ENCODE measurements at places on chromosomes 13 and 19. TPM values are rescaled to one million over a fixed set of nuclear protein-coding genes. Genes with fewer than 3 reads are reported as not detected.
A peak's percentile ranks its signal among the peaks of the same experiment; 100 is the strongest.

- H3K27me3 ChIP-seq = no peaks in the 10 kb centered on the region
- H3K4me1 ChIP-seq = no peaks in the 10 kb centered on the region
- H3K36me3 ChIP-seq = no peaks in the 10 kb centered on the region
Measured at GRCh38 chr19:35542209-35542608, 3.2 kb upstream of the TMEM147 start.

PIBF1 gene
- total RNA-seq = 17.7 TPM

DNA sequence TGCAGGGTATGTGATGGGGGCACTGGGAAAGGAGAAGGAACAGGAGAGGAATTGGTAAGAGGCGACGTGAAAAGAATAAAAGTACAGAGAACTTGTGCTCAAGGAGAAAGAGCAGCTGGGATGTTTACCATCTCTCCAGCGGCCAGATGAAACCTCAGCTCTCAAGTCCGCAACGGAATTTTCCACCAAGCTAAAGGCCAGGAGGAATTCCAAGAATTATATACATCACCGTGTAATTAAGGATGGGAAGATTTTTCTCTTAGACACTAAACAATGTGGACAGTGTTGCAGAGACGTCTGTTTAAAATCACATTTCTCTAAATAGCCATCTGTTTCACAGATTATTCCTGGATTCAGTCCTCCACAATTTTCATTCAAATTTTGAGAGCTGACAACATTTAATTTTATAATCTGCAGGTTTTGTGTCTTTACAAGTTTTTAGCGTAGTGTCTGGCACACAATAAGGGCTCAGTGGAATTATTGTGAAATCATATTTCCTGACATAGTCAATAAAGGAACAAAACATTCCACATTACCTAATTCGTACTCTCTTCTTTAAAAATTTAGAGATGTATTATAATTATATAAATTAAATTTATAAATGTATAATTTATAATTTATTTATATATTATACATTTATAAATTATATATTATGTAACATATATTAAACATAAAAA lies 23.0 kb upstream of the USP29 start:
- DNase-seq = peak; percentile 11
- no peaks in the 10 kb centered on the region for H3K27me3 ChIP-seq
- no peak overlapping the region for H3K4me3 ChIP-seq
- H3K4me1 ChIP-seq = peaks cover 3% of the 10 kb centered on the region
- H3K27ac ChIP-seq = peak overlapping the region; percentile 57
- H3K36me3 ChIP-seq = no peaks in the 10 kb centered on the region

GRCh38 chr19:30402436-30403202 lies 30.4 kb downstream of the ZNF536 start:
- no peaks in the 10 kb centered on the region for H3K27me3 ChIP-seq
- H3K4me3 ChIP-seq = no peak overlapping the region
- no peaks in the 10 kb centered on the region for H3K4me1 ChIP-seq
- H3K27ac ChIP-seq = no peak overlapping the region

DNA sequence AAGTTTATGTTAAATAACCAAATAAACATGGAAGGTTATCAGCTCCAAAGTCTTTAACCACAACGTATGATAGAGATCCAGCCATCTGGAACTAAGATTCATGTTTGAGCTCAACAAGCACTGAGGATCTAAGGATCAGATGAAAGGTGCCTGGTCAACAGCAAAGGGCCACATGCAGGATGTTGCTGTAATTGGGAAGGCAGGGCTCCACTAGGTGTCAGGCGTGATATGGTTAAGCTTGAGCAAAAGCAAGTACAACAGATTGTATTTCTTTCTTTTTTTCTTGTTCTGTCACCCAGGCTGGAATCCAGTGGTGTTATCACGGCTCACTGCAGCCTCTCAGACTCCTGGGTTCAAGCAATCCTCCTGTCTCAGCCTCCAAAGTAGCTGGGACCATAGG lies 12.0 kb downstream of the EBPL start:
- no peak overlapping the region for H3K4me3 ChIP-seq
- H3K27me3 ChIP-seq = no peaks in the 10 kb centered on the region
- H3K27ac ChIP-seq = no peak overlapping the region
- H3K4me1 ChIP-seq = no peaks in the 10 kb centered on the region
- no peak for DNase-seq

ZNF486 gene
- 3.9 TPM for total RNA-seq

DNA sequence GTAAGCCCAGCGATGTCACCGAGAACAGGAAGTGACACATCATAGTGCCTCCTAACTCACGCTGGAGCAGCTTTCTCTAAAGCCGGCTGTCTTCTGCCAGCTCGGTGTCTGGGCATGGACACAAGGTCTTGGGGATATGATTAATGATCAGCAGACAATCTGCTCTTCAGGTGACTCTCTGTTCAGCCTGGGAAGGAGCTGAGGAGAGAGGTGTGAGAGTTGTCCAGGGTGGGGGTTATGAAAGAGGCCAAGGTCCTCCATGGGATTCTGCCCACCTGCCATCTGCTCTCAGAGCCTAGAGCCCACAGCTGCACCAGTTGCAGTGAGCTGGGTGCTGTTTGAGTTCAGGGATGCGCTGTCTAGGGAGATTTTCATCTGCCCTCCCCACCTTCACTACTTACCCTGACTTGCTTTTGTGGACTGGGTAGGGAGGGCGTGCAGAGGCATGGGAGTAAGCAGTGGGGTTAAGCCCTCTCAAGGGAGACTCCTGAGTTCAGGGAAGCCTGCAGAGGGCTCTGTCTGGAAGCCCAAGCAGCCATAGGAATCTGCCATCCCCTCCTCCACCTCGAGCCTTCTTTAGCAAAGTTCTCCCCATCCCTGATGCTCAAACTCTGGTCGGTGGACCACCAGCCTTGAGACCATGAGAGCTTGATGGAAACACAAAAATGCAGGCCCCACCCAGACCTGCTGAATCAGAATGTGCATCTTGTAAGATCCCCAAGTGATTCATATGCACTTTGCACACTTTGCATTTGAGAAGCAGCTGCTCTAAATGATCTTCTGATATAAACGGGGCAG lies 539.7 kb downstream of the RFC3 start:
- no peaks in the 10 kb centered on the region for H3K4me1 ChIP-seq
- no peak overlapping the region for H3K27ac ChIP-seq
- H3K4me3 ChIP-seq = no peak overlapping the region
- H3K27me3 ChIP-seq = no peaks in the 10 kb centered on the region
- no peak for DNase-seq

DNA sequence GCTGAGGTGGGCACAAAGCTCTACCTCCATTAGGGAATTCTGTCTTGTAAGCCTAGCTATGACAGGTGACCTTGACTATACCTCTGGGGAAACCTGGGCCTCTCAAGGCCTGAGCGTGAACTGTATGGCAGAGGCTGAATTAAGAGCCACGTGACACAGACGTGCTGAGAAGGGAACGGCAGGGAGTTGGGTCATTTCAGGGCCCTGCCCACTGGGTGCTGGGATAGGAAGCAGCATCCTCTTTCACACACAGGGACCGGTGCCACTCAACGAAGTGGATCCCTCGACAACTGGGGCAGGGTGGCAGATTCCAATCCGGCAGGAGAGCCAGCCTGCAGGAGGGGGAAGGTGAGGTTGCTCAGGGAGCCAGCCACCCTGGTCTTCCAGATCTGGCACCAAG lies 9.2 kb downstream of the ASF1B start:
- no peaks in the 10 kb centered on the region for H3K27me3 ChIP-seq
- H3K4me1 ChIP-seq = no peaks in the 10 kb centered on the region
- no peak overlapping the region for H3K27ac ChIP-seq
- no peak overlapping the region for H3K4me3 ChIP-seq

DNA sequence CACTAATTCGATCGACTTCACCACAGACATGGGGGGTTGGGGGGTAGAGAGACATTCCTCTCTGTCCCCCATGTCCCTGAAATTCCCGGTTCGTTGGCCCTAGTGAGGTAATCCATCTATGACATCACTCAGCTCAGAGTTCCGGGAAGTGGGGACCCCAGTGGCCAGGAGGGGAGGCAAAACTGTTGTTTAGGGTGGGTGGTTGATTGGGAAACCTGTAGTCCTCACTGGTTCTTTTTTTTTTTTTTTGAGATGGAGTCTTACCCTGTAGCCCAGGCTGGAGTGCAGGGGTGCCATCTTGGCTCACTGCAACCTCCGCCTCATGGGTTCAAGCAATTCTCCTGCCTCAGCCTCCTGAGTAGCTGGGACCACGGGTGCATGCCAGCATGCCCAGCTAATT lies at the start of gene ARRDC5:
TSS of gene ARRDC5 (minus strand) at position 101 of the 400 bp plus-strand sequence. CDS start at position 30, 71 bp downstream.
- H3K27ac ChIP-seq = no peak within 1 kb of the TSS
- no peaks in the 10 kb centered on the region for H3K4me1 ChIP-seq
- no peak for DNase-seq
- H3K36me3 ChIP-seq = no peaks in the 10 kb centered on the region
- H3K4me3 ChIP-seq = no peak within 1 kb of the TSS
- H3K27me3 ChIP-seq = no peaks in the 10 kb centered on the region

DNA sequence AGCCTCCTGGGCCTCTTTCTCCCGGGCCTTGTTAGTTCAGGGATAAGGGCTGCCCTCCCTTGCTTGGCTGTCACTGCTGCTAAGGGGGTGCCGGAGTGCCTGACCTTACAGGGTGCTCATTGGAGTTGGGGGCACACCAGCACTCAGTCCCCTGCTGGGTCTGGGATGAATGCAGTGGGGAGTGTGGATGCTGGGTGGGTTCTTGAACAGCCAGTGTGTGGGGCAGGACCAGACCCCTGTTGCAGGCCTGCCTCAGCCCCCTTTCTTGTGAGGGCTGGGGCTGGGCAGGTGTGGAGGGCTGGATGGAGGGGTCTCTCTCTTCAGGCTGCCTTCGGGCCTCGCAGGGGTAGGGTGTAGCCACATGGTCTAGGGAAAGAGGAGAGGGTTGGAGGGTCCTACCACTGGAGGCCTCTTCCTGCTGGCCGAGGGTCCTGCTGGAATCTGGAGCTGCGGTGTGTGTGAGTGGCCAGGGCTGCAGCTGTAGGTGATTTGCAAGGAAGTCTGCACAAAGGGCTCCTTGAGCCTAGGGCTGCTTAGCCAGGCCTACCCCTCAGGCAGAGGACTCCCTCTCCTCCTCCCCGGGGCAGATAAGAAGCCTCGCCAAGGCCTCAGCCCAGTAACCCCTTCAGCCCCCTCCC lies 3.2 kb downstream of the CEBPA start:
- H3K27me3 ChIP-seq = peaks cover 7% of the 10 kb centered on the region
- H3K36me3 ChIP-seq = no peaks in the 10 kb centered on the region
- peak; percentile 60 for DNase-seq

GRCh38 chr19:54389553-54389952 lies 24.8 kb upstream of the LAIR1 start:
- no peak overlapping the region for H3K27ac ChIP-seq
- peaks cover 64% of the 10 kb centered on the region for H3K27me3 ChIP-seq
- H3K36me3 ChIP-seq = no peaks in the 10 kb centered on the region
- H3K4me3 ChIP-seq = no peak overlapping the region

GRCh38 chr13:98622931-98623331 lies 46.0 kb upstream of the STK24 start:
- no peak for DNase-seq
- H3K27ac ChIP-seq = no peak overlapping the region
- H3K27me3 ChIP-seq = no peaks in the 10 kb centered on the region
- no peak overlapping the region for H3K4me3 ChIP-seq
- no peaks in the 10 kb centered on the region for H3K36me3 ChIP-seq

DNA sequence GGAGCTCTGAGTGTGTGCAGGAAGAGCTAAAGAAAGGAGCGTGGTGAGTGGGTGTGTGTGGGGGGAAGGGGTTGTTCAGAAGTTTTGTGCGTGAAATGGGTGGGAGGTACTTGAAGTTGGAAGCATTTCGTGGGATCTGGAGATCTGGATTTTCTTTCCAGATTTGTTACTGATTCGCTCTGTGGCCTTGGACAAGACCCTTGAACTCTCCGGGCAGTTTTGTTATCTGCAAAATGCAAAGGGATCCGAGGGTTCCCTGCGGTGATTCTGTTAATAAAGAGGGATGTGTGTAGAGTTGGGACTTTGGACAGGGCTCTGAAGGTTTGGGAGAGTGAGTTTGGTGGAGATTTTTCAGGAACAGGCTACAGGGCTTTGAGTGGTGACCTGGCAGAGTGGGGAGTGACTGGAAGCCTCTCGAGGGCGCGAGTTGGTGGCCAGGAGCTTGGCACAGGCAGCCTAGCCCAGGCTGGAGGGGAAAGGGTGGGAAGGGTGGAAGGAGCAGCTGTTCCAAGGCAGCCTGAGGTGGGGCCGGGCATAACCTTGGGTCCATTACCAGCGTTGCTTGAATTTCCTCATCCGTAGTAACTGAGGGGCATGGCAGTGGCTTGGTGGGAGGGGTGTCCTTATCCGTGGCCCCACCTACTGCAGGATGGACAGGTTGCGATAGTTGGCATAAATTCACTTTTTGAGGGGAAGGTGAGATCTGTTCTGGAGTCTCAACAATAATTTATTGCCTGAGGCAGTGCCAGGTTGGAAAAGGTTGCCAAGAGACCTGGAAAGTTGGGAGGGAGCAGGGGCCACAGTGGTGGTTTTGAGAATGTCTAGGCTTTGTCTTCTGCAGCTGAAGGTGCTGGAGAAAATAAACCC lies 2.1 kb downstream of the ACTN4 start:
- H3K36me3 ChIP-seq = no peaks in the 10 kb centered on the region
- H3K4me3 ChIP-seq = peak overlapping the region; percentile 95
- H3K27me3 ChIP-seq = no peaks in the 10 kb centered on the region
- DNase-seq = no peak

DNA sequence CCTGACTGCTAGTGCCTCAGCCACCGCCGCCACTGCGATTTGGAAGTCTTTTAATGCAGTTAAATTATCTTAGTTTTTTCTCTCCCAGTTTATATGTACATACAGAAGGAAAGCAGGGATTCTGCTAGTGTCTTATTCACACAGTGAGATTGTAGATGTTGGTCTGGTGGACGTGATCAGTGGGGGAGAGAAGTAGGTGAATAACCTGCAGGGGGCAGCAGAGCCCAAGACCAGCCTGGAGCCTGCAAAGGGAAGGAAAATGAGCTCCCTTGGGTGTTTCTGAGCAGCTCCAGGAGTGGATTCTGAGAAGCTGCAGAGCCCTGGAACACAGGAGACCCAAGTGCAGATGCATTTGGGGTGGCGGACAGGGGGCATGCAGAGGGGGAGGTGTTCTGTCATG lies 26.3 kb downstream of the ZNF844 start:
- H3K27me3 ChIP-seq = no peaks in the 10 kb centered on the region
- H3K27ac ChIP-seq = peak overlapping the region; percentile 79
- H3K4me3 ChIP-seq = no peak overlapping the region
- peaks cover 9% of the 10 kb centered on the region for H3K4me1 ChIP-seq
- no peaks in the 10 kb centered on the region for H3K36me3 ChIP-seq

PLPPR3 gene
- not detected for total RNA-seq

DNA sequence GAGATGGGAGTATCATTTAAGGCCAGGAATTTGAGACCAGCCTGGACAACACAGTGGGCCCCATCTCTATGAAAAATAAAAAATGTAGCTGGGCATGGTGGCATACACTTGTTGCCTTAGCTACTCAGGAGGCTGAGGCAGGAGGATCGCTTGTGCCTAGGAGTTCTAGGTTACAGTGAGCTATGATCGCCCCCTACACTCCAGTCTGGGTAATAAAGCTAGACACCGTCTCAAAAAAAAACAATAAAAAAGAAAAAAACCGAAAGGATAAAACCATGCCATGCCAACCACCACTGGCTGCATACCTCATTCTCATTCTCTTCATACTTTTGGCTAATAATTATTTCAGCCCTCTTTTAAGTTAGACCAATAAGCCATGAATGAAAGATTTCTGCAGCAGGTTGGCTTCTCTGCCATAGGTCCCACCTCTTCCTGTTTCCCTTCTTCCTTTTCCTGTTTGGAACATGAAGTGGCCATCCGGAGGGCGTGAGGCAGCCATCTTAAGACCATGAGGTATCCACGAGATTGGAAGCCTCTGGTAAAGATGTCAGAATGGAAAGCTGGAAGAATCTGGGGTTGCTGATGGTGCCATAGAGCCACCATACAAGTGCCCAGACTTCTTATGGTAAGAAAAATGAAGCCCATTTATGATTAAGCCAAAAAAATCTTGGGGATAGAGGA lies 171.3 kb downstream of the CACNA1A start:
- H3K36me3 ChIP-seq = no peaks in the 10 kb centered on the region
- H3K4me1 ChIP-seq = no peaks in the 10 kb centered on the region
- no peak for DNase-seq
- no peak overlapping the region for H3K4me3 ChIP-seq

CEACAM3 gene
- total RNA-seq = not detected

ERICH6B gene
- not detected for total RNA-seq

All from sigmoid colon (tissue), 7 donors.